ENCODE measurements at places on chromosomes 5 and 9.
A peak's percentile ranks its signal among the peaks of the same experiment; 100 is the strongest.

DNA sequence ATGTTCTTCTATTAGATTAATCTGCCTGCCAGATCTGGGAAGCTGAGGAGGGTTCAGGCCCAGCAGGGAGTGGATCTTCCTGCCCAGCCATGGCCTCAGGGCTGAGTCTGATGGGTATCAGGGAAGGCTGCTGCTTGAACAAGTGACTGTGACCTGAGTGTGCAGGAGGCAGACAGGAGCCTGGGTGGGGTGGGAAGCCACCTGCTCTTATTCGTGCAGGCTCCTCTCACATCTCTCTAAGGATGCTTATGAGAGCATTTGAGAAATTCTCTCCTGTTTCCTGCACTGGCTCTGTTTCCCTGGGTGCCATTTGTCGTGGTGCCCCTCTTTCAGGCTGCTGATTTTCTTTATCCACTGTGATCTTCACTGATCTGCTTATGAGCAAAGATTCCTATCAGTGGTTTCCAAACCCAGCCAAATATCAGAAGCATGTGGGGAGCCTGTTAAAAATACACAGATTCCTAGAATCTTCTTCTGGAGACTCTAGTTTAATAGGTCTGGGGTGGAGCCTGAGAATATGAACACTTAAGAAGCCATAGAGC, 2.1 kb downstream of the RGS3 start:
- no peak for DNase-seq

DNA sequence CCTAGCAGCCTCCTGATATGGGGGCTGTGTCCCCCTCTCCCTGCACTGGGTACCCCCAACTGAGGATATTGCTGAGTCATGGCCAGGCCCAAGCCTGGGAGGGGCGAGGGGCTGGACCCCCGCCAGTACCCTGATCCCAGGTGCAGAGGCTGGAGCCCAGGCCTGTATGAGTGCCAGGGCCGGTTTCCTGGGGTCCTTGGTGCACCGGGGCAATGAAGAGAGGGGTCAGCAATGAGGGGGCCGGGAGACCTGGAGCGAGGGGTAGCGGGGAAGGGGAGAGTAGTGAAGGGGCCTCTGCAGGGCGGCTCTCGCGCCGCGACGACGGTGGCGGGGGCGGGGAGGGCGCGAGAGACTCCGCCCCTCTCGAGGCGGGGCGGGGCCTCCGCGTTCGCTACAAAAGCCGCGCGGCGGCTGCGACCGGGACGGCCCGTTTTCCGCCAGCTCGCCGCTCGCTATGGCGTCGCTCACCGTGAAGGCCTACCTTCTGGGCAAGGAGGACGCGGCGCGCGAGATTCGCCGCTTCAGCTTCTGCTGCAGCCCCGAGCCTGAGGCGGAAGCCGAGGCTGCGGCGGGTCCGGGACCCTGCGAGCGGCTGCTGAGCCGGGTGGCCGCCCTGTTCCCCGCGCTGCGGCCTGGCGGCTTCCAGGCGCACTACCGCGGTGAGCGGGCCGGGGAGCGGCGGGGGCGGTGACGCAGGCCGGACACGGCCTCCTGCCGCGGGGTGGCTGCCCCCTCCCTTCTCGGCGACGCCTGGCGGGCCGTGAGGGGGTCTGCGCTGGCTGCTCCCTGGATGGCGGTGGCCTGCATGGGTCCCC, at the start of gene SQSTM1:
Gene SQSTM1, plus strand, starts transcription at position 423 of the 815 bp plus-strand sequence. Its CDS starts 32 bp downstream, at position 455.
- DNase-seq = peak; percentile 71

- peak; percentile 51 for DNase-seq
Observed at GRCh38 chr9:91734371-91734981, 215.6 kb downstream of the ROR2 start.

DNA sequence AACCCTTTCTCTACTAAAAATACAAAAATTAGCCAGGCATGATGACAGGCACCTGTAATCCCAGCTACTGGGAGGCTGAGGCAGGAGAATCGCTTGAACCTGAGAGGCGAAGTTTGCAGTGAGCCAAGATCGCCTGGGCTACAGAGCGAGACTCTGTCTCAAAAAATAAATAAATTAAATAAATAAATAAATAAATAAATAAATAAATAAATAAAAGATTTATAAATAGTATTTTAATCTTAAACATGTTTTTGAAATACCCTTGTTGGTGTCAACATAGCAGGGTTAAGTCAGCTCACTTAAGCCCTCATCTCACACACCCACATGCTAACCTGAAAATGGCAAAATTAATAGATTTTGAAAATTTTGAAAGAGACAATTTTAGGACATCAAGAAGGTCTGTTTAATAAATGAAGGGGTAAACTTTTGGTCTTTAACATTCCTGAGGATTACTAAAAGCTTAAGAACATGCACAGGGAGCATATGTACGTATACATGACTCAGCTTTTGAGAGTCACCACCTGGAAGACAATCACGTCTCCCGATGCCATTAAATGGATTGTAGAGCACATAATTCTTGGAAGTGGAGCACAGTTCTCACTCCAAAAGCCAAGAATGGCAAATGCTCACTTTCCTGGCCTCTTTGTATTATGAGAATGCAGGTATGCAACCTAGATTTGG, 202.5 kb downstream of the GDNF start:
- DNase-seq = peak; percentile 60

DNA sequence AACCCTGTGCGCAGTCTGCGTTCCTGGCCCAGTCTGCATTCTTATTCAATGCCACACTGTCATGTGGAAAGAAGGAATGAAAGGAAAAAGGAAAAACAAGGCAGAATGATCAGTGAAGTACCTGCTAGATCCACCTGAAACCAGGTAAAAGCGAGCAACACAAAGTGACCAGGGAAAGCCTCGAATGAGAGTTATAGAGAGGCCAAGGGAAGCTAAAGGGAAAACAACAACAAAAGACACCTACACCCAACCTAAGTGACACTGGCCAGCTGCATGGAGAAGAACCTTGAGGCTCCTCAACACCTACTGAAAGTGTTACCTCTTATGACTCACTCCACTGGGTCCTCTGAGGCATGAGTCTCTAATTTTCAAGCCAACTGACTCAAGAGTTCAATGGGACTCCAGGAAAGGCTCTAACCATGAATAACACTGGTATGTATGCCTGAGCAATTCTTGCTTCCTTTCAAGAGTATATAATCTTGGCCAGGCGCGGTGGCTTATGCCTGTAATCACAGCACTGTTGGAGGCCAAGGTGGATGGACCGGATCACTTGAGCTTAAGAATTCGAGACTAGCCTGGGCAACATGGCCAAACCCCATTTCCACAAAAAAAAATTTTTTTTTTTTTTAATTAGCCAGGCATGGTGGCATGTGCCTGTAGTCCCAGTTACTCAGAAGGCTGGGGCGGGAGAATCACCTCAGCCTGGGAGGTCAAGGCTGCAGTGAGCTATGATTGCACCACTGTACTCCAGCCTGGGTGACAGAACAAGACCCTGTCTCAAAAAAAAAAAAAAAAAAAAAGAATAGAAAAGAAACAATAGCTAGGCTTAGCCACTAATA, 29.0 kb downstream of the MTMR12 start:
- peak; percentile 39 for DNase-seq

GRCh38 chr9:82675605-82676004, 387.3 kb downstream of the RASEF start:
- DNase-seq = no peak

- no peak for DNase-seq
Observed at GRCh38 chr9:112011051-112011620, 114.5 kb downstream of the UGCG start.

- peak; percentile 91 for DNase-seq
Observed at GRCh38 chr5:166909040-166909439, 1382.4 kb upstream of the WWC1 start.

DNA sequence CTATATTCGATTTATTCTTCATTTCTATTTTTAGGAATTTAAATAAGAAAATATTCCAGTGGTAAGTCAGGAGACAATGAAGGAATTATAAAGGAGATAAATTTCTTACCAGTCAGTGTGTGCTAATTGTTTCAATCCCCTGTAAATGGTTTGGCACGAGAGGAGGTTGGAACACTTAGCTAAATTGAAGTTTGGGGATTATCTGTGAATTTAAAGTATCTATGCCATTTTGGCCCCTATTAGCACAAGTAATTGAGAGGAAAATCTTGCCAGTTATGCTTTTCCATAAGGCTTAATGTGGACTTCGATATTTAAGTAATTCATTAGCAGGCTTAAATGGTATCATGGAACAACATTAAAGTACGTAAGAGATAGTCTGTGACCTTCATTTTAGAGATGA, 860.8 kb downstream of the PTPRD start:
- DNase-seq = no peak

- DNase-seq = no peak
Observed at GRCh38 chr5:110852053-110852452, 113.2 kb downstream of the SLC25A46 start.

DNA sequence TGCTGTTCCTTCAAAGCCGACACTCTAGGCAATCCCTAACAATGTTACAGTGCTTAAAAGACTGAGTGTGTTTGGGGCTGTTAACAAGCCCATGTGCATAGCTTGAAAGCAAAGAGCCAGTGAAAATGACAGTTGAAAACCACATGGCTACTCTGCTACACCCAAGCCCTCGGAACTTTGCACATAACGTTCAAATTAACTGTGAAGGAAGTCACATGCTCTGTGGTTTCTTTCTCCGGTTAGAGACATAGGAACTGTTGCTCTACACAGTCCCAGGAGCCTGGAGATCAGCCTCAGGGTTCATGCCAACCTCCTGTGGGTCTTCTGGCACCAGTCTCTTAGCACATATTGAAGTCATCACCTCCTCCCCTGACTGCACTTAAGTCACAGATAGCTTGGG, 51.1 kb downstream of the C9orf152 start:
- peak; percentile 86 for DNase-seq

- DNase-seq = no peak
Observed at GRCh38 chr5:60997721-60998120, 52.7 kb downstream of the NDUFAF2 start.

DNA sequence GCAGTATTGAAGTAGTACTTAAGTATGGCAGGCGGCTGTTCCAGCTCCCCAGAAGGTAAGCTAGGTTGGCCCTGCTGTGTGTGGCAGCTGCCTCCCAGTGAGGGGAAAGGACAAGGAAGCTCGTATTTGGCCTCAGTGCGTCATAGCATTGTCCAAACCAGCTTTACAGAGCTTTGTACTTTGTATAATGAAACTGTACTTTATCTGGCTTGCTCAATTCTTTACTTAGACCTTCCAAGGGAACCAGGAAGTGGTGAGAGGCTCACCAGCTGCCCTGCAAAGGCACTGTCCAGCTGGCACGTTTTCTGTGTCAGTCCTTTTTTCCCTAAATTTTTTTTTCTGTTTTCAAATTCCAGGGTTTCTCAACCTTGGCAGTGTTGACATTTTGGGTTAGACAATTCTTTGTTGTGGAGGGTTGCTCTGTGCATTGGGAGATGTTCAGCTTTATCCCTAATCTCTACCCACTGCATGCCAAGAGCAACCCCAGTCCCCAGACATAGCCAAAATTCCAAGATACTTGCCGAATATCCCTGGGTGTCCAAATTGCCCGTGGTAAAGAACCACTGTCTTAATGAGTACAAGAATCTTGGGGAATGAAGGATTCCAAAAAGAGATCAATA, 474.5 kb downstream of the LRRC70 start:
- DNase-seq = peak; percentile 2

DNA sequence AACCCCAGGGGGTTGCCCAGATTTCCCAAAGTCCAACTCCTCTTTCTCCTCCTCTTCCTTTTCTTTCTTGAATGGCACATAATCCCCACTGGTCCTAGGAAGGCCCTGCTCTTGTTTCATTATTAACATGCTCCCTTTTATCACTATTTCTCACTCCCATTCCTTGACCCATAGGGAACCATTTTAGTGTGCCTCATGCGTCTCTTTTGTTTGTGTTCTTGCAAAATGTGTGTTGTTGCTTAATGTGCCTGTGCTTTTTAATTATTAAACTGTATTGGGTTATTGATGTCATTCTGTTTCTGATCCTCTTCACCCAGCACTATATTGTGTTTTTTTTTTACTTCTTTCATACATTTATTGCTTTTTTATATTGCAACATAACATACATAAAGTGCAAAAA, 4.1 kb upstream of the RNF130 start:
- no peak for DNase-seq

DNA sequence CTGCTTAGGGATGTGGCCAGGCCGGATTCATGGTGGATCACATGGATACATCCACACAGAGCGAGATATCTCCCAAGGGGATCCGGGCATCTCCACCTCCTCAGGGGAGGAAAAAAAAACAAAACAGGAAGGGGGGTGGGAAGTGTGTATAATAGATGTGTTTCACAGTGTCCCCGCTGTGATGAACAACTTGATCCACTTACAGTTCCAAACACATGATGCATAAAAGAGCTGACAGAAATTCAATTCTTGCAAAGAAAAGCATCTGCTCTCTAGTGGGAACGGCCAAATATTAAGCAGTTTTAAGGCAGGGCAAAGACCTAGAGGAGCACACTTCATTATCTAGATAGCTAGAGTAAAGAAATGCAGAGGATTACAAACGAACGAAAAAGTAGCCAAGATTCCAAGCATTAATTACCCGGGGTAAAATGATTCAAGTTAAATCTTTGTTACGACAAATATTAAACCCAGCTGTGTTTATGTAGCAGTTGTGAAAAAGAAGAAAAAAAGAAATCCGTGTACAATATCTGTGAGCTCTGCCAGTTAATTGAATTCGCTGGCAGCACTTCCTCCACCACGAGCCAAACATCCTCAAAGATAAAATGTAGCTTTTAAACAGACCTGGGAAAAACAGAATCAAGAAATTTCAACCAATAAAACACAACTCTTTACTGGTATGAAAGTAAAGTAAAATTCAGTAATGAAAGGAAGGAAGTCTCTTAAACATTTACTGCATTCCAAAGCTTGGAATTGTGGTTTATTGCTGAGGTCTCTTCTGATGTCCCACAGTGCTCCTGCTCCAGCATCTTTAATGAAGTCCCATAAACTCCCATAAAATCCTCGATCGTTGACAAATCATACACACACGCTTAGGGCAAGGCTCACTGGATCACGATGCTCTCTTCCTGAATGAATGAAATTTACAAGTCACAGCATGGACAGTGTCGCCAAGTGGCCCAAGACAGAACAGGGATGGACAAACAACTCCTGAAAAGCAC, 213.0 kb downstream of the CRB2 start:
- peak; percentile 64 for DNase-seq

- peak; percentile 19 for DNase-seq
Observed at GRCh38 chr9:105204416-105204815, 40.0 kb upstream of the SLC44A1 start.

GRCh38 chr9:11933926-11934325, 759.3 kb upstream of the TYRP1 start:
- peak; percentile 95 for DNase-seq

Data from fibroblast of upper back skin (primary cell).